ENCODE measurements at places on chromosomes 12 and 14. TPM values are rescaled to one million over a fixed set of nuclear protein-coding genes. Genes with fewer than 3 reads are reported as not detected.

GRCh38 chr14:77024171-77024691 lies 4.3 kb downstream of the IRF2BPL start:
- peak; percentile 93 for DNase-seq

- DNase-seq: no peak
Measured at GRCh38 chr12:58833853-58834252, 86.5 kb downstream of the LRIG3 start.

GRCh38 chr12:2451025-2451424 lies 343.7 kb upstream of the FKBP4 start:
- DNase-seq: no peak

GRCh38 chr12:97464385-97465321 lies 2.0 kb downstream of the RMST start:
- no peak for DNase-seq

DNA sequence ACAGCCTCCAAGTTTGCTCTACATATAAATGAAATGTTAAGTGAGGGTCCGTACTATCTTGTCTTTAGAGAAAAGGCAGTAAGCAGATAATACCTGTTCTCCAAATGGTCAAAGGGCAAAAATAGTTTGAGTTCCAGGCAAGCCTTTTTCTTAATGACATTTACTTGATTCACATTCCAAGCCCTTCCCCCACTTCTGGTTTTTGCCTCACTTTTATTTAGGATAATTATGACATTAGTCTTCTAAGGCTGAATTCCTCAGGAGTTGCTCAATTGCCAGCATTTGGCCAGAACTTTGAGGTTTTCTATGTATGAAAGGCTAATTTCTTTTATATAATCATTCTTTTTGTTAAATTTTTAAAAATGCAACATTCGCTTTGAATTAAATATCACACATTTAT lies 62.5 kb upstream of the DUSP6 start:
- DNase-seq: no peak

GRCh38 chr12:2640709-2641108 lies 154.1 kb upstream of the FKBP4 start:
- no peak for DNase-seq

DNA sequence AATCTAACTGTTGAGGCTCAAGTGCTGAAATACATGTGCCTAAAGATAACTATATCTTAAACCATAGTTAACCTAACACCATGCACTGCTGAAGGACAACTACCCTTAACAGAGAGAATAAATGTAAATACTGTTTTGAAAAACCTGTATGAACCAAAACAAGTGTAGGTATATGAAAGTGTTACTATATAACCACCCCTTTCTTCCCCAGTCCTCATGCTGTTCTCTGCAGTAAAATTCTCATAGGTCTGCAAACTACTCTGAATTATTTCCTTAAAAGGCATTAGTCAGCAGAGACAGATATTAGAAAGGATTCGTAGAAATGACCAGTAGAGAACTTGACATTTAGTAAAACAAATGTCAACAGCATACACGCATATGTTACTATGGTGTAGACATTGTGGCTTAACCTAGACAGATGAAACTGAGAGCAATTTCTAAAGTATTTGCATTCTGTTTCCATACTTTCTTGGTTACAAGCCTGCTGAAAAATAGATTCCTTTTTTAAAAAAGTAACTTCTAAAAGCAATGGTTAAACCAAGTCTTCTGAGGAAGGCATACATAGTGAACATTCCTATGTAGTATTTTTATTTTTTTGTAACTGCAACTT lies 13.9 kb downstream of the CSRP2 start:
- DNase-seq: no peak

- no peak for DNase-seq
Measured at GRCh38 chr12:19641235-19642080, 202.2 kb downstream of the AEBP2 start.

DNA sequence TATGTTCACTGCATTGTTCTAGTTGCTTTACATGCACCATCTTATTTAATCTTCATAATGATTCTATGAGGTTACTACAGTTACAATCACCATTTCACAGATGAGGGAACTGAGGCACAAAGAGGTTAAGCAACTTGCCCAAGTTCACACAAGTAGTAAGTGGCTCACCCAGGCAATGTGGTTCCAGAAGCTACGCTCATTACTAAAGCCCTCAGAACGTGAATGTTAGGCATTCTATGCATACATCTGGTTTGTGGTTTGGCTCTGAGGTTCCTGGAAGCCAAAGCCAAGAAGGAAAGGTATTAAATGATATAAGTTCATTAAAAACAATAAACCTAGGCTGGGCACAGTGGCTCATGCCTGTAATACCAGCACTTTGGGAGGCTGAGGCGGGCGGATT lies 14.4 kb upstream of the VRTN start:
- no peak for DNase-seq

DNA sequence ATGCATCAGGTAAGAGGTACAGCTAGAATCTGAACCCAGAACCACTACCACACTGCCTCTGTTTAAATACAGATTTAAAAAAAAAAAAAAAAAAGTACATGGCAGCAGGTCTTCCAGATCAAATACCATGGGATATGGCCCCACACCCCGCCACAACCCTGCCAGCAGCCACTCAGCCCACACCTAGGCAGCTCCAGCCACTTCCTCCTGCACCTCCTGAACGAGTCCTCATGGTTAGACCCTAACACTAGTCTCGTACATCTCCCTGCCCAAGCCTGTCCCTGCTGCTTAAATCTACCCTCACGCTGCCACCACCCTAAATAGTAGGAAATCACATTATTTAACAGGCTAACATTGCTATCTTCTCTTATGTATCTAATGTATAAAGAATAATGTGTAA lies 12.6 kb downstream of the SETD3 start:
- no peak for DNase-seq

DNA sequence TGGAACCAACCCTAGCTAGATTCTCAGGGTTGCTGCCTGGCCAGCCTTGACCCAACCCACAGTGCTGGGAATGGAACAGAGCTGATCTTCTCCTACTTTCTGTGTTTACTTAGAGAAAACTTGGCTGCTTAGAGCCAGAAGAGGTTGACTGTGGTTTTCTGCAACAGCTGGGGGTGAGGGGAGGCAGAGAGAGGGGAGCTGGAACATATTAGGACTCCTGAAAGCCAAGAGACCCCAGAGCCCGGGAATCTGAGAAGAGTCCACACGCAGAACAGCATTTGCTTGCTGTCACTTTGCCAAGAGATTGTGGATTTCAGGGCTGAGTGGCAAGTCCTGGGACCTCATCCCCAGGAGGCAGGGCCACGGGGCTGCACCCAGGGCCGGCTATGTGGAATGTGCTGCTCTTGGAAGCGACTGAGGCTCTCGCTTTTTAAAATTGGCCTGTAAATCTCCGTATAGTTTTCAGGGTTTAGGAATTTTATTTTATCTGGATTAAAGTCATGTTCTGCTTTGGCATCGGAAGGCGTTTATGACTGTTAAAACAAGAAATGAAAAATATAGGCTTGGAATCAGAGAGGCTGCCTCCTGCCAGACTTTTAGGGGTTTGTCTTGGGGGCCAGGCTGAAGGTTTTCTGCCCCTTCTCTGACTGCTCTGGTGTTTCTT lies 22.3 kb upstream of the MED13L start:
- DNase-seq: no peak

- no peak for DNase-seq
Measured at GRCh38 chr12:89369166-89369565, 16.9 kb upstream of the DUSP6 start.

DNA sequence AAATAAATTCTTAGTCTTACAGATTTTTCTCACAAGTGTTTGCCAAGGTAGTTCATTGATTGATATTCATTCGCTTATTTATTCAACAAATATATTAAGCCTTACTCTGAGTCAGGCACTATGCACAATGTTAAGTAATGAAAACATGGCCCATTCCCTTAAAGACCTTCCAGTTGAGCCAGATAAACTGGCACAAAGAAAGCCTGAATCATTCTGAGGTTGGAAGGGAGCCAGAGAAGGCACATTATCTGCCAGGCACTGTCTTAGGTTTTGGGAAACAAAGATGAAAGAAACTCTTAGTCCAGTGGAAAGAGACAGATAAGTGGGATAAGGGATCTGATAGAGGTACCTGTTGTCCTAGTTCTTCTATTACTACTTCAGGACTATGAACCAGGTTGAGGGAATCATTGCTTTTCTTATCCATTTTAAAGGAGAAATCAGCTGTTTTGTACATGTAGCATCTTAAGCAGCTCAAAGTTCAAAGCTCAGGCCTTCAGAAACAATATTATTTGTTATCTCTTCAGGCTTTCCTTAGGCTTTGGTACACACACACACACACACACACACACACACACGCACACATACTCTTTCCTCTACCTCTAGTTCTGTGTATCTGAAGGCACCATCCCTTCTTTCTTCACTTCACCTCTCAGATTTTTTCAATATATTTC lies 27.0 kb downstream of the PDE6H start:
- no peak for DNase-seq

GRCh38 chr12:40225984-40226602 lies 1.3 kb downstream of the LRRK2 start:
- DNase-seq: no peak

DNA sequence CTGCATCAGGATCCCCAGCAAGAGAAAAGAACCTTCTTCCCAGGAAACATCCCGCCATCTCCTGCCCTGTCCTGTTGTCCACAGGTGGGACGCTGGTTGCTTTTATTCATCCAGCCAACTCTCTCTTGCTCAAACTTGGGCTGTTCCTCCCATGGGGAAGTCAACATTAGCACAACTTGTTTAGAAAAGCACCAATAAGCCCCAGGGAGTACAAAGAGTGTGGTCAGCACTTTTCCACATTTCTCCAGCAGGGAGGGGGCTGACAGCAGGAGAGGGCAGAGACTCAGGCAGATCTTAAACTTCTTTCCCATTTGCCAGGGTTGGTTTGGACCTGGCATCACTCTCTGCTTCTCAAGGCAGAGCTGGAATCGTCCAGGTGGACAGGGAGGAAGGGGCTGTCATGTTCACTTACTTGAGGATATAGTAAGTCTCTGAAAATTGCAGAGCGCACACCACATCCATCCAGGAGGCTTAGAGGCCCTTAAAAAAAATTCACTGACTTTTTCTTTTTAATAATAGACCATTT lies 74.9 kb downstream of the RBM19 start:
- no peak for DNase-seq

- DNase-seq: no peak
Measured at GRCh38 chr14:30621354-30621939, 672 bp upstream of the SCFD1 start.

DNA sequence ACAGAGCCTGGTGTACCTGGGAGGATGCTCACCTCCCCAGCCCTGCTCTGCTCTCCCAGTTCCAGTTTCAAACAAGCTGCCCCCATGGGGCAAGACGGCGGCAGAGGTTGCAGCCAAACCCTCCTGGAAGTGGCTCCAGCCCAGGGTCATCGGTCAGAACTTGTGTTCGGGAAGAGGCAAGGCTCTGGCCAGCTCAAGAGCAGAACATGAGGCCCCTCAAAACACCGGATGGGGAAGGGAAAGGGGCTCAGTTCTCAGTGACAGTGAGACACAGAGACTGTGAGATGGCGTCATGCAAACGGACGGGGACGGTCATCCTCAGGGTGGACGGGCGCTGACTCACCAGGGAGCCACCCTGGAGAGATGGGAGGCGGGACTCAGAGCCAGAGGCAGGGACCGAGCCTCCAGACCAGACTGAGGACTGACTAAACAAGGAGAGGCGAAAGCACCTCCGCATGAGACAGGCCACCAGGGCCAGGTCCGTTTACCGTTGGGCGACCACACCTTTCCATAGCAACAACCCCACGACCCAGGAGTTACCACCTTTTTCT lies 63.9 kb upstream of the GALNT9 start:
- no peak for DNase-seq

DNA sequence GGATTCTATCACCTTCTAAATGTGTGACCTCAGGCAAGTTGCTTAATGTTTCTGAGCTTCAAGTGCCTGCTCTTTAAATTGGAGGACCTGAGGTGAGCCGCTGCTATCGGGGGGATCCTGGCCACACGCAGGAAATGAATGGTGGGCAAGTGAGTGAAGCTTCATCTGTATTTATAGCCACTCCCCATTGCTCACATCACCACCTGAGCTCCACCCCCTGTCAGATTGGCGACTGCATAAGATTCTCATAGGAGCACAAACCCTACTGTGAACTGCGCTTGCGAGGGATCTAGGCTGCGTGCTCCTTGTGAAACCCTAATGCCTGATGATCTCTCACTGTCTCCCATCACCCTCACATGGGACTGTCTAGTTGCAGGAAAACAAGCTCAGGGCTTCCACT lies 158.6 kb upstream of the CCND2 start:
- DNase-seq: peak; percentile 50

- no peak for DNase-seq
Measured at GRCh38 chr12:5510251-5510805, 78.4 kb downstream of the NTF3 start.

DNA sequence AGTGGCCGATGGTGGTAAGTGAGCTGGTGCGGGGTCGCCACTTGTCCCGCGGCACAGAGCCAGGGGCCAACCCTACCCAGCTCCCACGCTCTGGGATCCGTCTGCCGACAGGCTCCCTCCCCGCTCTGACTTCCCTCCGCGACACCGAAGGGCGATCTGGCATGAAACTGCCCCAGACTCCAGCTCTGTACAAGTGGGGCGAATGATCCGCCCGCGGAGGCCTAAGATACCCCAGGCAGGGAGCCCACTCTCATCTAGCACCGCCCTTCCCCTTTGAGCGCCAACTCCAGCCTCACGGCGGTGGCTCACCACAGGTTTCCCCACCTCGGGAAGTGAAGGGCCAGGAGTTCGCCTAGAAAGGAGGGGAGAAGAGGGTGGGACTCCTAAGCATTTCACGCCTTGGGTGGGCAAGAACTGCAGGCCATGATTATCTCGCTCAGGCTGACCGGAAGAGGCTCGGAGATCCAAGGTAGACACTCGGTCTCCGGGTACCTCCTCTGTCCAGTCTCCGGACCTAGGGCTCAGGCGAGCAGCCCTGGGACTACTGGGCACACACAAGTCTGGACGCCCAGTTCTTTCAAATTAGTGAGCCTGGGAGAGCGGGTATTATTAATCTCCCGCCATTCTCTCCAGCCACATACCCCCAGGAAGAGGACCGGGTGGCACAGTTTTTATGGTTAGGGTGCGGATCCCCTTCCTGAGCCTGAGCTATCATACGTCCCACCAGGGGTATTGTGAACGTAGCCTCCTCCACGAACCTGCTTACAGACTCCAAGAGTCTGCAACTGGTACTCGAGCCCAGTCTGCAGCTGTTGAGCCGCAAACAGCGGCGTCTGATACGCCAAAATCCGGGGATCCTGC lies 849 bp downstream of the WNT1 start:
- no peak for DNase-seq

The TAMALIN gene
- total RNA-seq: 14.7 TPM

The TESPA1 gene
- total RNA-seq: 43.9 TPM

The INF2 gene
- total RNA-seq: 50.7 TPM

The SERPINA10 gene
- total RNA-seq: not detected

The ARF3 gene
- total RNA-seq: 84.4 TPM

The FOXM1 gene
- 80.5 TPM for total RNA-seq

The AICDA gene
- total RNA-seq: not detected

The TEX52 gene
- total RNA-seq: not detected

The ARL1 gene
- total RNA-seq: 44.1 TPM
